ENCODE measurements at places on chromosomes 7 and 10. TPM values are rescaled to one million over a fixed set of nuclear protein-coding genes. Genes with fewer than 3 reads are reported as not detected.

CPA2 gene
- not detected for total RNA-seq

IL6 gene
- total RNA-seq: 1.0 TPM

MRPS17 gene
- 21.0 TPM for total RNA-seq

DNA sequence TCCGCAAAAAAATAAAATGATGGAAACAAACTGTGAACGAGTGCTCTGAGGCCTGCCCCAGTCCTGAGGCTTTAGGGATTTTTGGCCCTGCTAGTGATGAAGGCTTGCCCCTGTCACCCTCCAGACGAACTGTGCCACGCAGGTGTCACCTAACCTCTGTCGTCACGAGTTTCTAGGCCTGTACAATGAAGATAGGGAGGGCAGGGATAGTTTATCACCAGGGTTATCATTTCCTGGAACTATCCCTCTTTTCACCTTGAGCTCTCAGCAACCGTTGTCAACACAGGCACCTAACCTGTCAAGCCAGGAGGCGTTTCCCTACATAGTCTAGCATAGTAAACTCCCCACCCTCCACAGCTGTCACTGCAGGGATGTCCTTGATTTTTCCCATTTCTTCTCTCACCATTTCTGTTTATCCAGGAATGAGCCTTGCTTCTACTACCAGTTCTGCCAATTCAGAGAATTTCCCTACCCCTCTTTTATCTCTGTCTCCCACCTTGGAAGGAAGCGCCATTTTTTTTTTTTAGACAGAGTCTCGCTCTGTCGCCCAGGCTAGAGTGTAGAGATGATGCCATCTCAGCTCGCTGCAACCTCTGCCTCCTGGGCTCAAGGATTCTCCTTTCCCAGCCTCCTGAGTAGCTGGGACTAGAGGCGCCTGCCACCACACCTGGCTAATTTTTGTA, 2.2 kb upstream of the ACHE start:
- DNase-seq: no peak

GLUD1 gene
- 101 TPM for total RNA-seq

- DNase-seq: no peak
These were observed 38.5 kb downstream of the MCMBP start for GRCh38 chr10:119834188-119834587.

- peak; percentile 90 for DNase-seq
These were observed at the start of gene MLXIPL for GRCh38 chr7:73623798-73624668. MLXIPL (minus strand) TSS chr7:73624522; CDS start chr7:73624492, 30 bp downstream.

SPRN gene
- not detected for total RNA-seq

DNA sequence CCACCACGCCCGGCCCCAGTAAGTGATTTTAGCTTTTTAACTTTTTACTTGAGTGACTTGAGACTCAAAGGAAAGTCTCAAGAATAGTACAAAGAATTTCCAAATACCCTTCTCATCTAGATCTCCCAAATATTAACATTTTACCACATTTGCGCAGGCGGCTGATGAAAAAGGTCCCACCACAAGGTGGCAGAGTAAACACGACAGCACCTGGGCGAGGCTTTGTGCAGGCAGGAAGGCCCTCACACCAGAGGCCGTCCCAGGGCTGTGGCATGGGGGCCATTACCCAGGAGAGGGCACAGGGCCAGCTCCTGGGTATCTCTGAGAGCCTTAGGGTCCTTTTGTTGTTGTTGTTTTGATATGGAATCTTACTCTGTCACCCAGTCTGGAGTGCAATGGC, 50.0 kb upstream of the WIPI2 start:
- DNase-seq: no peak

GRCh38 chr10:35329520-35329919, 6.8 kb upstream of the CCNY start:
- no peak for DNase-seq

OR2A42 gene
- total RNA-seq: not detected

- DNase-seq: no peak
These were observed 59.9 kb upstream of the SKAP2 start for GRCh38 chr7:26924149-26924767.

DNA sequence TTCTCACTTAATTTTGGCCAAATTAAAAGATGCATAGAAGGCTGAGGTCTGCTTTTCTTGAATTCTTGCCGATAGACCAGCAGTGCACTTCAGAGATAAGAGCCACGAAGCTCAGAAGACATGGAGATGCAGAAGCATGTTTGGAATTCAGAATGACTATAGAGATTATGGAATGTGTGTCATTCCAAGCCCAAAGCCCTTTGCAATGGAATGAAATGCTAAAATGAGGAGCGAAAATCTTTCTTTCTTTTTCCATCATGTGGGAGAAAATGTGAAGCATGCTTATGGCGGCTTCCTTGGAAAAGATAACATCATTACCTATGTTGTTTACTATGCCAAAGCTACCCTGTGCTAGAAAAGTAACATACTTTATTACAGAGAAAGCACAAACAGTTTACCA, 257.0 kb upstream of the RNF32 start:
- DNase-seq: no peak

IRF5 gene
- 1.9 TPM for total RNA-seq

IGFBP1 gene
- total RNA-seq: not detected

- DNase-seq: no peak
These were observed 135.5 kb downstream of the DOCK1 start for GRCh38 chr10:127040756-127041155.

DNA sequence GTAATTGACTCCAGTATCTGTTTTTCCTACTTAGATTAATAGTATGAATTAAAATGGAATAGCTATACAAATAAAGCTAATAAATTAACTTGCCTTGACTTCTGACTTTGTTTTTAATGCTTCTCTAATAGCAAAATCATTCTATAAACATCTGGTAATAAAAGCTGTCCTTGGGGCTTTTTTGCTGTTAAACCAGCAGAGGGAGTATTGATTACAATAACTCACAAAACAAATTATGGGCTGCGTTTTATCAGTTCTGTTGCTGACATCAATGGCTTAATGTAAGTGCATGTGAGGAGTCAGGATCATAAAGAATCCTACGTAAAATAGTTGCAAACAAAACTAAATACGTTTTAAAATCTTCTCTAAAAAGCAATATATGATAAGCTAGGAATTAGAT, 667.8 kb downstream of the PCDH15 start:
- DNase-seq: no peak

DNA sequence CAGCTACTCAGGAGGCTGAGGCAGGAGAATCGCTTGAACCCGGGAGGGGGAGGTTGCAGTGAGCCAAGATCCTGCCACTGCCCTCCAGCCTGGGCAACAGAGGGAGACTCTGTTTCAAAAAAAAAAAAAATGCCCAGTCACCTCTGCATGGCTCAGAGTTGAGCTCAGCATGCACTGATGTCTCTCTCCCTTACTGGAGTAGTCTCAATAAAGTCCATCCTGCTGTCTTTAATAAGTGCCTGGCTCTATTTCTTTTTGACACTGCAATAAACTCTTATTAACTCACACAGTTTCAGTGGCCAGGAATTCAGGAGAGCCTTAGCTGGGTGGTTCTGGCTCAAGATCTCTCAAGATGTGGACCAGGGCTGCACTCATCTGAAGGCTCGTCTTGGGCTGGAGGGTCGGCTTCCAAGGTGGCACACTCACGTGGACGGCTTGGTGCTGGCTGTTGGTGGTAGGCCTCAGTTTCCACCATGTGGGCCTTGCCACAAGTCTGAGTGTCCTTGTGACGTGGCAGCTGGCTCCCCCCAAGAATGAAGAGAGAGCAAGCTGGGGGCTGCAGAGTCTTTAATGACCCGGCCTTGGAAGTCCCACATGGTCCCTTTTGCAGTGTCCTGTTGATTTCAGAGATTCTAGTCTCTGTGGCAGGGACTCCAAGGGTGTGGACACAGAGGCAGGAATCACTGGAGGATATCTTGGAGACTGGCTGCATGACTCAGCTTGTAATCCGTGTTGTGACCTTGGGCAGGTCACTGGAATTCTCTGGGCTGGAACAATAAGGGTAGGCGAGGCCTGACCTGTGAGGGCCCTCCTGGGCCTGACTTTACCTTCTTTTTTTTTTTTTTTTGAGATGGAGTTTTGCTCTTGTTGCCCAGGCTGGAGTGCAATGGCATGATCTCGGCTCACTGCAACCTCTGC, 85.9 kb upstream of the KMT2C start:
- DNase-seq: peak; percentile 29

- no peak for DNase-seq
These were observed 175.3 kb downstream of the MDFIC start for GRCh38 chr7:115097175-115097671.

GRCh38 chr10:128958834-128959690, 508.0 kb upstream of the MGMT start:
- no peak for DNase-seq
